ENCODE measurements at places on chromosomes 5 and 9. TPM values are rescaled to one million over a fixed set of nuclear protein-coding genes. Genes with fewer than 3 reads are reported as not detected.

- no peak for DNase-seq
Measured at GRCh38 chr5:137635521-137635921, 100.4 kb downstream of the KLHL3 start.

GRCh38 chr9:114030364-114030763 is 47.7 kb downstream of the AMBP start:
- DNase-seq: no peak

GRCh38 chr9:129701549-129701948 is 36.1 kb downstream of the PRRX2 start:
- DNase-seq: no peak

- DNase-seq: no peak
Measured at GRCh38 chr9:134233022-134233421, 68.7 kb upstream of the RNU6ATAC start.

TRPM6 gene
- total RNA-seq: 2.3 TPM

KIF4B gene
- total RNA-seq: not detected

All from skin of body (tissue), 3 donors.